ENCODE measurements at places on chromosomes 2 and 18.

- no peak for DNase-seq
Observed at GRCh38 chr2:150513647-150514046, 26.2 kb upstream of the RND3 start.

- no peak for DNase-seq
Observed at GRCh38 chr18:12038639-12039539, 54.8 kb upstream of the ANKRD62 start.

DNA sequence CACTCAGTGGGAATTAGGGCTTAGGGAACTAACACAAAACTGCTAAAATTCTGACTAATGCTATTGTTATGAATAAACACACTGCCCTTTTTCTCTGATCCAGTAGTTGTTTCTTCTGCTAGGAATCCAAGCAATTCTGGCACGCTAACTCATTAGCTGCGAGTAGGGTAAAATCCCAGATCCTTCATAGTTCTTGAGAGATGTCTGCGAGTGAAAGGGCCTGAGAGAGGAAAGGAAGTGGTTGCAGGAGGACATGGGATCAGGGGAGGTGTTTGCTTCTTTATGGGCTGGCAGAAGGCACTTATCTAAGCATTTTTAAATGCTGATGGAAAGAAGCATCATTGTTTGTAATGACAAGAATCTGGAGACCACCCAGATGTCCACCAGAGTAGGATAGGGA lies 9.4 kb downstream of the MAP3K19 start:
- DNase-seq, result no peak

DNA sequence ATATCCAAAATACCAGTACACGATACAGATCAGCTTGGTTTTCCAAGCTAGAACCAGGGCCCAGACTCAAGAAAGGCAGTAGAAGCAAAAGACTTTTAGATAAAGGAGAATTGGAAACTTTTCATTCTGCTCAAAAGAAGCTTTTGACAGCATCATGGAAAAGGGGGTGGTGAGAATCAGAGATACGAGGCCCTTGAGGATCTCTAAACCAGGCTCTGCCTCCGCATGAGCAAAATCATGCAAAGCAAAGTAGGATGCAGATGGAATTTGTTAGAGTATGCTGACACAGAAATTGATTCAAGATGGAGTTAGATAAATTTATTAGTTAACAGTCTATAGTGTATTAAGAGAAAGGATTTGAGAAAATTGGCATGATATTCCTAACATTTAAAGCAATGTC lies 39.8 kb downstream of the FAM98A start:
- DNase-seq, result no peak

GRCh38 chr2:227616631-227617030 lies 667 bp upstream of the SCYGR4 start:
- DNase-seq, result no peak

DNA sequence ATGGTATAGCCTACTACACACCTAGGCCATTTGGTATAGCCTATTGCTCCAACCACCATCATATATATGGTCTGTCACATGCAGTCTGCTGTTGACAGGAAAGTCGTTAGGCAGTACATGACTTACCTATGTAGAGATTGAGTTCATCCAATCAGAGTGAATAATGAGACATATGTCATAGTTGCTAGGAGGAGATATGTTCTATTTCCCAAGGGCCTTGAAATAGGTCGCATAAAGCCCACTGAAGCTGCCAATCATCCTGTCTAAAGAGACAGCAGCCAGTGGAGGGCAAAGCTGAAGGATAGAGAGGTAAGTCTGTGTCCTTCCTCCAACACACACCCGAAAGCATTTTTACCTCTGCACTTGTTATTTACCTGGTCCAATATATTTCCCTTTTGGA lies 263.4 kb downstream of the PTPRM start:
- DNase-seq, result no peak

DNA sequence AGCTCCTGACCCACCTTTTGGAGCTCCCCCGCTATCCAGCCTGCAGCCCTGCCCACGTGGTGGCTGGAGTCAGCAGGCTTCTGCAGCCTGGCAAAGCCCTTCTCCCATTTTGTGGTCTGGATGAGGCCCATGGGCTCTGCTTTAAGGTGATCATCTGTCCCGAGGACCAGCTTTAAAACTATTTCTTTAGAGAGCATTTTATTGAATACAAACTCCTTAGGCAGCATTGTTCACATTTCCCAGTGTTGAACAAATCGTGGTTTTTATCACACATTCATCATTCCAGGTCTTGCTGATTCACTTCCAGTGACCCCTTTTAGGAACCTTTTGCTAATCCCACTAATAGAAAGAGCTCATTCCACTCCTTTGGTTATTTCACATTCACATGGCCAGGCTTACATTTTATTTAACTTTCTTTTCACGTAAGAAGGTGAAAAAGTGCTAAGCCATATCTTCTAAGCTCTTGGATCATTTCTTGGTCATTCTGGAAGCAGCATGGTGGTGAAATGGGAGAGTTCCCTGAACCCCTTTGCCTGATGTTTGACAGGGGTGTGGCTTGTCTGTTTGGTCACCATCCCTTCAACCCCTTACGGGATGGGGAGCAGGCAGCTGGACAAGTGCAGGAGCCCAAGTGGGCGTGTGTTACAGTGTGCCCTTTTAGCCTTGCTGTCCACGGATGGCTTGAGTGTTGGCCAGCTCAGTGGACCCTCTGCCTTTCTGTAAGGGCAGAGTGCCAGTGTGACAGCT lies 80.4 kb upstream of the RAPGEF4 start:
- no peak for DNase-seq

- DNase-seq, result no peak
Observed at GRCh38 chr2:66853585-66853984, 418.7 kb downstream of the MEIS1 start.

GRCh38 chr18:74299746-74300145 lies 8.0 kb upstream of the CYB5A start:
- DNase-seq, result no peak

- DNase-seq, result no peak
Observed at GRCh38 chr2:170862286-170862902, 45.7 kb downstream of the GAD1 start.

GRCh38 chr2:25401307-25402026 lies 59.7 kb upstream of the DNMT3A start:
- DNase-seq, result no peak

- peak; percentile 12 for DNase-seq
Observed at GRCh38 chr2:150778828-150779227, 291.4 kb upstream of the RND3 start.

DNA sequence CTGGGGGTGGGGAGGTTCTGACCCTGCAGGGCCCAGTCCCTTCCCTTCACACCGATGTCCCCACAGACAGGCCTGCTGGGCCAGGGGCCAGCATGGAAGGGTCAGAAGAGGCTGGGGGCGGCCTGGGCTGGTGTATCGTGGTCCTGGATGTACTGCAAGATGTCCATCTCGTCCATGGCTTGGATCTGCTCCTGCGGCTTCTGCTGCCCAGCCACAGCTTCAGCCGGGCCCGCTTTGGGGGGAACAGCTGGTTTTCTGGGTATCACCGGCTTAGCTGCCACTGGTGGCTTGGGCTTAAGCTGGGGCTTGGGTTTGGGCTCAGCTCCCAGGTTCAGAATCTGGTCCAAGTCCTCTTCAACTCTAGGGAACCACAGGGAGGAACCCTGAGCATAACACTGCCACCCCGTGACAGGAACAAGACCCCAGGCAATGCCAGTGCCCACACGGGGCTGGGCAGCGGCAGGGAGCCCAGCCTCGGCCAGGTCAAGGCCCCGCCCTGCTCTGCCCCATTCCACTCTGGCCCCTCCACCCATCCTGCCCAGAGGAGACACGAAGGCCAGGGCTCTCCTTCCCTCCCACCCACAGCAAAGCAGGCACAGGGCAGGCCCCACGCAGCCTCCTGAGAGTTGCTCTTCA lies 31.9 kb downstream of the HS1BP3 start:
- DNase-seq, result no peak

DNA sequence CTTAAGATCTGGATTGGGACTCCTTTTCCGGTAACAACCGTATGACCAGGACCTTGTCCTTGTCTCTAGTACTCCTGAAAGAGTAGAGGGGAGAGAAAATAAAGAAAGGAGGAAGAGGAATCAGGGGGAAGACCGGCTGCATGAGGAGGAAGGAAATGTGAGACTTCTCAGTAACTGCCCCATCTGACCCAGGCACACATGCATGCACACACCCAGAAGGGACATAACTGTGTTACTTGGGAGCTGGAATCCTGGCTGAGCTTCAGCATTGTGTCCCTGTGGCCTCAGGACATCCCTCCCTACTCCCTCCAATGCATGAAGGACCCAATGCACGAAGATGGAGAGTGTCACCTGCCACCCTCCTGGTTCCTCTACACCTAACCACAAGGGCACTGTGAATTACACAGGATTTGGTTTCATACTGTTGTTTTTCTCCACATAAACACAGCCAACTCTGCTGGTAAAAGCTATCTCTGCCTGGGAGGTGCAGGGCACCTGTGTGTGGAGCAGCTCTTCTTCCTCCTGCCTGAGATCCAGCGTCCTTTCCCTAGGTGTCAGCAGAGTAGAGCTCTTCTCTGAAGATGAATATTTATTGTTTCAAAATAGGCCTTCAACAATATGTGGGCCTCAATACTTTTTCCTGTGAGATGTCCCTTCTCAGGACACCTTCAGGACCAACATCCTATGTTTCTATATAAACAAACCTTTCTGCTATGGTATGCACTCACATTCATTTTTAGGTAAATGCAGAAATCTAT lies 574.1 kb upstream of the ID2 start:
- DNase-seq, result no peak

DNA sequence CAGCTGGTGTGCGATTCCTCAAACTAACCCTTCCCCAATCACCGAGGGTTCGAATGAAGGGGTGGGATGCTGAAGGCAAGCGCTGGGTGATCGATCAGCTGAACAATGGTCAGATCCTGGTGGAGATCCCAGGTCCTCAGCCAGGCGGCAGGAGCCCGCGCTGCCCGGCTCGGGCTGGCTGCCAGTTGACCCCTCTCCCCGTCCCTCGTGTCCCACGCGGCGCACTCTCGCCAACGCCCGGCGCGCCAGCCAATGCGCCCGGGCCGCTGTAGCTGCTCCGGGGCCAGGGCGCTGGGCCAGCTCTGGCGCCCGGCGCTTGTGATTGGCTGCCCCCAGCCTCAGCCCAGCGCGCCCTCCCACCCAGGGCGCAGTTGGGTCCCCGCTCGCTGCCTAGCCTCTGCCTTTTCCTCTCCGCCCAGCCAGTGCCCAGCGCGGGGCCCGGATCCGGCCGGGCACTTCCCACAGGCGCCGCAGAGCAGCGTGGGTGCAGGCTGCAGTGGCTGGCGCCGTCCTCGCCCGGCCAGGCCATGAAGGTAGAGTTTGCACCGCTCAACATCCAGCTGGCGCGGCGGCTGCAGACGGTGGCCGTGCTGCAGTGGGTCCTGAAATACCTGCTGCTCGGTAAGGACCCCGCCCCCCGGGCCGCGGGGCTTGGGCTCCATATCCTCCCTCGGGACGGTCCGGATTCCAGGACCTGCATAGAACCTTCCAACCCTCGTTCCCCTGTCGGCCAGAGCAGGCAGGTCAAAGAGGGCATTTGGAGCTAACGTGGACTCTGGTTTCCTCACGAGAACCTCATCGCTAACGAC lies at the start of gene MOGAT1:
Gene MOGAT1 (plus strand): TSS at position 400 of the 809 bp plus-strand sequence. CDS start 128 bp downstream, at position 528.
- DNase-seq, result no peak

- no peak for DNase-seq
Observed at GRCh38 chr2:187549951-187550555, 4.2 kb downstream of the TFPI start.

DNA sequence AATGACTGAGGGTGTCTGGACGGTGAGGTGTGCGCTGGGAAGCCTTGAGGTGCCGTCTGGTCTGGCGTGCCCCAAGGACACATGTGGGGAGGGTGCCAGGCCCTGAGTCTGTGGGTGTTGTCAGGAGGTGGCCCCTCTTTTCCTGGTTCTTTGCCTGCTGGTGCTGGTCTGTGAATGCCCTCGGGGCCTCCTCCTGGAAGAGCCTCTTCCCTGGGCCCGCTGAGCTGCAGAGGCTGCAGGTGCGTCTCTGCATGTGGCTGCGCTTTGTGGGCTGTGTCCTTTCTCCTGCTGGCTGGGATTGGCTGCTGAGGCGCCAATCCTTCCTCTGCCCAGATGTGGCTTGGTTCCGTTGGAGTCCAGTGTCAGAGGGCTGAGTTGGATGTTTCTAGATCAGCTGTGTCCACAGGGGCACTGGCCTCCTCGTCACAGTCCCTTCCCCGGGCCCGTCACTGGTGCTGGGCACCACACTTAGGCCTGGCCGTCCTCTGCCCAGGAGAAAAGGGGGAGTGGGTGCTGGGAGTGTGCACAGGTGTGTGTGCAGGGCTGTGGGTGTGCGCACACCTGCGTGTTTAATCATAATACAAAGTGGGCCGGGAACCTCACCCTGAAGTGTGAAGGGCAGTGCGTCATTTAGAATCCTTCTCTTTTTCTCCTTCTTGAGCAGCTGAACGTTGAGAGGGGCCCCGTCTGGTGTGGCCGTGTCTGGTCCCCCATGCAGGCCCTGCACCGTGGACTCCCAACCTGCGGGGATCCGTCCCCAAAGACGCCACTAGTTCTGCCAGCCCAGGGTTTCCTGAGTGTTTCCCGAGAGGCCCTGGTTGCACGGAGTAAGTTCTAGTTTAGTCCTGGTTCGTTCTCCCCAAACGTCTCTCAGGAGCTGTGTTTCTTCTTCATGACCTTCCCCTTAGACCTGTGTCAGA lies 35.5 kb downstream of the RTP5 start:
- DNase-seq, result no peak

GRCh38 chr2:141946016-141946415 lies 184.8 kb downstream of the LRP1B start:
- DNase-seq, result no peak

- DNase-seq, result no peak
Observed at GRCh38 chr18:73408469-73408868, 540.7 kb upstream of the NETO1 start.

DNA sequence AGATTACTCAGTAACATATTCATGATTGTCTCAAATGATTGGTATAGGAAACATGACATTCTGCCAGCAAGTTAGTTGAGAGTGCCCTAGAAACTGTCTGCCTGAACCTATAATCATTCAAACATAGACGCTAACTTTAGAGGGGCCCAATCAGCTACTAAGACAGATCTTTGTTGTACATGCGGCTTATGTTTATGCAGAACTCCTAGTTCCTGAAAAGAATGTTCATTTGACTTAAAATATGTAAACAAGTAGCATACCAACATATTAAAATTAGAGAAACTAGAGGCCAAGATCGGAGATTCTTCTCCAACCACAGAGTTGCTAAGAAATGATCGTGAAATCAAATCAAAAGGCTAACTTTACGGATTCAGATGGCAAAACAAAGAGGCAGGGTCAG lies 4.2 kb upstream of the METAP1D start:
- DNase-seq, result no peak

GRCh38 chr2:241951316-241951700 lies 81.8 kb downstream of the RTP5 start:
- DNase-seq, result no peak

GRCh38 chr2:111072220-111072871 lies 48.4 kb upstream of the BCL2L11 start:
- peak; percentile 92 for DNase-seq

GRCh38 chr2:62292190-62292589 lies 96.3 kb downstream of the B3GNT2 start:
- DNase-seq, result no peak

DNA sequence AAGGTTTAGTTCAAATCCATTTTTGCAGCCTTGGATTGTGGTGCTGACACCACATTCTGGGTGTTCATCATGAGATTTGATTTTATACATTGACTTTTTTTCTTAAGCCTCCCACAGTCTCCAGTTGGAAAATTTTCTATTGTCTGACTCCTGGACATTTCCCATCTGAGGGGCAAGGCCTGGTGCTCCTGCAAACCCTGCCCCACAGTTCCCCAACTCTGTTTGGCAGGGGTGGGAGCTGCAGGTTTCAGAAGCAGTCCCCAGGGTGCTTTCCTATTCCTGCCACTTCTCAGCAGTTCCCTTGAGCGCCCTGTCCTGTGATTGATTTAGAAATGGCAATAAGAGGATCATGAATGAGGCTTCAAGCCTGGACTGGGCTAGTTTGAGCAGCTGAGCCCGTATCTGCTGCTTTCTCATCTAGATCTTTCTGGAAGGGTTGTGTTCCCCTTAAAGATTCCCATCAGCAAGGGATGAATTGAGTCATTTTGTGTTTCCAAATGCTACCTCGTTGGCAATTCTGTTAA lies 77.0 kb downstream of the CIB4 start:
- DNase-seq, result no peak

Data from glomerular endothelial cell (primary cell).